ENCODE measurements at places on chromosomes 1 and 21. TPM values are rescaled to one million over a fixed set of nuclear protein-coding genes. Genes with fewer than 3 reads are reported as not detected.

- no peak for DNase-seq
- H3K27me3 ChIP-seq = no peaks in the 10 kb centered on the region
- no peak overlapping the region for H3K27ac ChIP-seq
- no peak overlapping the region for H3K4me3 ChIP-seq
- H3K4me1 ChIP-seq = no peaks in the 10 kb centered on the region
These were observed 897.5 kb downstream of the TTLL7 start for GRCh38 chr1:83101406-83101805.

- no peaks in the 10 kb centered on the region for H3K36me3 ChIP-seq
- DNase-seq = no peak
- no peak overlapping the region for H3K4me3 ChIP-seq
- no peaks in the 10 kb centered on the region for H3K4me1 ChIP-seq
- H3K27me3 ChIP-seq = no peaks in the 10 kb centered on the region
- no peak overlapping the region for H3K27ac ChIP-seq
These were observed 386.3 kb downstream of the USP25 start for GRCh38 chr21:16116069-16116468.

Gene ADSS2
- total RNA-seq = 9.8 TPM

Gene KRTAP6-1
- not detected for total RNA-seq

Gene AMY1B
- total RNA-seq = not detected

- H3K27me3 ChIP-seq = no peaks in the 10 kb centered on the region
- no peak overlapping the region for H3K27ac ChIP-seq
- no peak for DNase-seq
- no peak overlapping the region for H3K4me3 ChIP-seq
- no peaks in the 10 kb centered on the region for H3K36me3 ChIP-seq
These were observed 88.3 kb downstream of the TPR start for GRCh38 chr1:186286615-186287315.

DNA sequence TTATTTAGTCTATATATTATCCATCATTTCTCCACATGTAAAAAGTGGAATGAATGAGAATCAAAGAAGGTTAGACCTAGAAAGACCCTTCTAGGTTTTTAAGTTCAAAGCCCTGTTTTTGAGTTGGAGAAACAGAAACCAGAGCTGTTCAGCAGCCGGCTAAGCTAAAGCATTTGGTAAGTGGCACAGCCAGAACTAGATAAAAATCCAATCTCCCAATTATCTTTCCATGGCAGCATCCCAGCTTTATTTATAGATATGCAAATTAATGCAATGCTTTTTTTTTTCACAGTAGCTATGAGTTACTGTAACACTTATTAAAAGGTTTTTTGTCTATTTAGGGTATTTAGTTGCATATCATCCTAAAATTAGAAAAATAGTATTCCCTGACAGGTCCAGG lies 85.1 kb downstream of the NIBAN1 start:
- H3K27me3 ChIP-seq = no peaks in the 10 kb centered on the region
- no peak for DNase-seq
- H3K4me1 ChIP-seq = no peaks in the 10 kb centered on the region
- H3K4me3 ChIP-seq = no peak overlapping the region
- no peak overlapping the region for H3K27ac ChIP-seq
- no peaks in the 10 kb centered on the region for H3K36me3 ChIP-seq

Gene C1orf115
- total RNA-seq = 45.2 TPM

Gene CCDC28B
- 0.61 TPM for total RNA-seq

Gene S1PR1
- 9.3 TPM for total RNA-seq

Gene CTSS
- total RNA-seq = 46.2 TPM

Data from right lobe of liver (tissue), 6 donors.